ENCODE measurements at places on chromosomes 3 and 15.
A peak's percentile ranks its signal among the peaks of the same experiment; 100 is the strongest.

- DNase-seq = no peak
Measured at GRCh38 chr15:31387479-31388118, 61.0 kb downstream of the KLF13 start.

DNA sequence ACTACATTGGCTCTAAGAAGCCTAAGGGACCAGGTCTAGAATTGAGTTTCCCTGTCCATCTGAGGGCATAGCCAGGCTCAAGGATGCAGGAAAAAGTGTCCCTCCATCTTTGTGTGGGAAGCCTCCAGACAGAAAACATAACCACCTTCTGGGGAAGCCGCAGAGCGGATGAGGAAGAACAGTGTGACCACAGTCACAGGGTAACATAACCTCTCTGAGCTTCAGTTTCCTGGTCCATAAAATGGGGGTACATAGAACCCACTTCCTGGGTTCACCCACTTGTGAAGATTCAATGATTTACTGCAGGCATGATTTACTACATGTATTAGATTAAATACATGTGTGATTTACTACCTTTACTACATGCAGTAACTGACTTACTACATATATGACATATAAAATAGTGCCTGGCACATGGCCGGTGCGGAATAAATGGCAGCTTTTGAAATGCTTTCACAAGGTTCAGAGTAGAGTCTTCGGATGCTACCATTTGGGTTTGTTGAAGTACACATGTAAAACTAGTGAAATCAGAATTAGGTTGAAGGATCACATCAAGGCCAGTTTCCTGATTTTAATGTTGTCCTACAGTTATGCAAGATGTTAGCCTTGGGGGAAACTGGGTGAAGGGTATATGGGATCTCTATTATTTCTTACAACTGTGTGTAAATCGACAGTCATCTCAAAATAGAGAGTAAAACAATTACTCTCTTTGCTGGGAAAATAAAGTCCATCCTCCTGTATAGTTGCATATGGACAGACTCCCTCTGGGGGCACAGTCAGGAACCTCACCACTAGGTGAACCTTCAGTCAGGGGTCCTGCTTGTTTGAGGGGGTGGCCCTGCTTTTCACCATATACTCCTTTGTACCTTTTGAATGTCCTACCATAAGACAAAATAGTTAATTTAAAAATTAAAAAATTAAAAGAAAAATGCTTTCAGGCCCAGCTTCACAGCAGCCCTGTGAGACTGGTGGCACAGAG lies 86.0 kb downstream of the SEMA5B start:
- no peak for DNase-seq

GRCh38 chr3:106255870-106256248 lies 387.0 kb upstream of the CBLB start:
- peak; percentile 59 for DNase-seq

DNA sequence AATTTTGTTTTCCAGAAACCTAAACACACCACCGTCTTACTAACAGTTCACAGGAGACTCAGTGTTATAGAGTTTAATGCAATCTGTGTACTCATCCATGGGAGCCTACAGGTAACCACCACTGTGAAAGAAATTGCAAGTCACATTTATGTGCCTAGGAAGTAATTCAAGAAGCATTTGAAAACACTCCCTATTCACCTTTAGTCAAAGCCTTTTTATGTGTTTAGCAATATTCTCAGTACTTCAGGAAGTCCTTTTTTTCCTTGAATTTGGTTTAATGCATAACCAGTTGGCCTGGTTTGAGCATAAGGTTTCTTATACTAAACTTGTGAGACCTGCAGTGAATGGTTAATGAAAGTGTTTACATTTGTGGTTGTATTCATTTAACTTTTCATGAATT lies 346.1 kb downstream of the CHST2 start:
- DNase-seq = no peak

DNA sequence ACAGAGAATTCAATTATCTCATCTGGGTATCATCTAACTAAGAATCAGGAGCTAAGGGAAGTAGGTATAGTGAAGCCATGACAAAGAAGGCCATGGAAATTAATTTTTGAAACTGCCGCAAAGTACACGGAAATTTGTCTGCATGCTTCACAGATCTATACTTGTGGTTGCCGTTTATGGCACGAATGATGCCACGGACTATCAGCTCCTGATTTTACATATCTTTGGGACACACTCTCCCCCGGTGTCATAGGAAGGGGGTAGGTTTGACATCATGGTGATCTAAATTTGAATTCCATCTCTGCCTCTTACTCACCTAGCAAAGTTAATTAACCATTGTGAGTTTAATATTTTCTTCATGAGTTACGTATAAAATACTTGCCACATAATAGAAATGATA lies 14.0 kb downstream of the ARPP21 start:
- no peak for DNase-seq

GRCh38 chr3:42655331-42655888 lies 1.9 kb downstream of the ZBTB47 start:
- no peak for DNase-seq

GRCh38 chr3:60610441-60611112 lies 640.7 kb downstream of the FHIT start:
- DNase-seq = no peak

DNA sequence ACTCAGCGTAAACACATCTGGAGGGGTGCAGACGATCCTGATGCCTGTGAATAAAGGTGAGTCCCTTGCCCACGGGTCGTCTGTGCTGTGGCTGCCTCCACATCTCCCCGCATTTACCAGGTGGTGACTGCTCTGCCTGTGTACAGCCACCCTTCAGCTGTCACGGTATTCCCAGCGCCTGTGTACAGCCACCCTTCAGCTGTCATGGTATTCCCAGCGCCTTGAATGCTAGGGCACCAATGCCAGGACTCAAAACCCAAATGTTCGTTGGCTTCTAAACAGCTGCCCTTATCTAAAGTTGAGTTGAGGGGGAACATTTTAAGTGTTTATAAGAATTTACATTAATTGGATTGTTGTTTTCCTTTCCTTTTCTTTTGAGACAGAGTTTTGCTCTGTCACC lies 27.4 kb downstream of the MAP6D1 start:
- DNase-seq = no peak

GRCh38 chr3:54421943-54422342 lies 299.6 kb downstream of the CACNA2D3 start:
- no peak for DNase-seq

- no peak for DNase-seq
Measured at GRCh38 chr3:69970827-69971226, 28.7 kb upstream of the SAMMSON start.

- no peak for DNase-seq
Measured at GRCh38 chr3:156017352-156018030, 102.9 kb upstream of the KCNAB1 start.

DNA sequence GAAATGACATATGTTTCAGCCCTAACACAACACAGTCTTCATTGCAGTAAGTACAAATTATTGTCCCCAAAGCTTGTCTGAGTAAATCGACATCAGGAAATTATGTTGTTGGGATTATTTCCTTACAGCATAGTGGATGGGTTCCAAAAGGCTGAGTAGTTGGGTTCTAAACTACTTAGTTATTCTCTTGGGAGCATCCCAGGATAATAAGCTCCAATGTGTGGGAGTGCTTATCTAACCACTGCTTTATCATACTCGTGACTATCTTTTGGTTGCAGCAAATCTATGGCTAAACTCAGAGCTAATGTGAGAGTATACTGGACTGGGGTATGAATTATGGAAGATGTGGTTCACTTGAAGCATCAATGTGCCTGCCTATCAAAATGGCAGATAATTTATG lies 128.5 kb downstream of the RBMS3 start:
- no peak for DNase-seq

- no peak for DNase-seq
Measured at GRCh38 chr3:107284612-107285011, 92.6 kb upstream of the CCDC54 start.

DNA sequence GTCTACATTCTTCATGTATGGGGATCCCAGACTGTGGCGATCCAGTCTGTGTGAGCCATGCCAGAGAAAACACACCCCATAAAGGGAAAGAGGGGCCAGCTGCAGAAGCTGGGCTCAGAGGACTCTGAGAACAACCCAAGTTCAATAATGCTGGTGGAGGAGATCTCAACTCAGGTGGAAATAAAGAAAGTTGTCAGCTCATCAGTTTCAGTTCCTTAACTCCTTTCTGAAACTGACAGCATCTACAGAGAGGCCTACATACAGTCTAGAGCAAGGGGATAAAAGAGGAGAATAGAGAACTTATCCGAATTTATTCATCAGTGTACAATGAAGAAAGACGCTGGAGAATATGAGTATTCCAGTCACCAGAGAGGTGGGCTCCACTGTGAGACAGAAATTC lies 77.0 kb downstream of the NTRK3 start:
- DNase-seq = no peak

DNA sequence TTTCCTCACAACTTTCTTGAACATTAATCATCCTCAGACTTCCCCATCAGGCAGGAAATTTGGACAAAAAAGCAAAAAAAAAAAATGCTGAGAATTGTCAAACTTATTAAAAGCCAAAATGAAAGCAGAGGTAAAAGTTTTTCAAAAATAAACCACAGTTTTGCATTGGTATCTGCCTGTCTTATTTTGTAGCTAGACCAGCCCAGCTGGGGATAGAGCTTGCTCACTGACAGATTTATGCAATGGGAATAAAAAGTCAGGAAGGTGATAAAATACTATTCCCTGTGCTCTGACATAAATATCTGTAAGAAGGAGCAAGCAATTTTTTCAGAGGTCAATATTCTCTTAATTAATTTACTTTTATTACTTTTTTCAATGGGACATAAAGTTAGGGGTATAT lies 1006.7 kb upstream of the ALCAM start:
- DNase-seq = no peak

GRCh38 chr3:81249540-81250029 lies 511.9 kb downstream of the GBE1 start:
- DNase-seq = no peak

Data from CD4-positive, alpha-beta T cell treated with Interleukin-1 beta for 1 hour (primary cell).